DMS 273 treated with DMSO at 0.1 percent for 48 hours (cell line): ENCODE measurements at places on chromosomes 2 and 18.
A peak's percentile ranks its signal among the peaks of the same experiment; 100 is the strongest.

- no peak for DNase-seq
These were observed 373.5 kb downstream of the SUCLG1 start for GRCh38 chr2:84085562-84085961.

DNA sequence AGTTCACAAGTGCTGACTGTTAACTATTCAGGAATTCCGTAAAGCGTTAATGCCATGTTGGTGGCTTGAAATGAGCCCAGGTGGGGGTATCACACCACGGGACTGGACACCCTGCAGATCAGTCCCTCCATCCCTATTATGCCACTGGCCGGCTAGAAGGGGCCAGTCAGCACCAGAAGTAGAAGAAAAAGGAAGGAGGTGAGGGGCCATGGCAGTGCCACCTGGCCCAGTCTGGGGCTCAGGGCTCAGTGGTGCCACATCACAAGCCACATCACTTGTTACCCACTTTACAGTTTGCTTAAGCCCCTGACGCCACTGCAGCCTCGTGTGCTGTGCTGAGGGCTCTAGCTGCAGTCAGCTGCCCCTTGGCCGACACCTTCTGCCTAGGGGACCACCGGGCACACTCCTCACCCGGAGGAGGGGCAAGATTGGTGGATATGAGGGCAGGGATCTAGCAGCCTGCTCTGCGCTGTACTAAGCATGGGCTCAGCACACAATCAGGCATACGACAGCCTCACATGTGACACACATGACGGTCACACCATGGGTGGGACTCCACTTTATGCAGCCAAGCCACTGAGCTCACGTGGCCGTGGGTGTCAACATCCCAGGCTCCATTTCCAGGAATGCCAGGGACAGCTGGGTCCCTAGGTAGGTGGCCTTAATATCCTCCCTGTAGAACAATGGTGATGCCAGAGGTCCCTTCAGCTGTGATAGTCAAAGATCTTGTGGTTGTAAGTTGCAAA lies 3.6 kb downstream of the LIMS2 start:
- no peak for DNase-seq

- peak; percentile 51 for DNase-seq
These were observed 1.5 kb upstream of the EPHA4 start for GRCh38 chr2:221573430-221574230.

DNA sequence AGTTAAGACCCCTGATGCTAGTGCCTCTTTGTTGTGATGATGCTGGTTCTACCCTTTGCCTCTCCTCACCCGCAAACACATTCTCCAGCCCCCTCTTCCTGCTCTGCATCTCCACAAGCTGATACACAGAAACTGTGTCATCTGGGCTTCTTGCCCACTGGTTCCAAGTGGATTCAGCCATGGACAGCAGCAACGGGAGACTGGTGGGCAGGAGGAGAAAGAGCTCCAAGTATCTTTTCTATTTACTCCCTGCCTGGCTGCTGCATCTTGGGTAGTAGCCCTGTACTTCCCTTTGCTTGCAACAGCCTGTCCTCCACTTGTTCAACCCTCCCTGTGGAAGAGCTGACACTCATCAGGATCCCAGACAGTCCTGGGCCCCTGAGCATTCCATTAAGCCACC lies 655.1 kb upstream of the RAB6C start:
- DNase-seq, result no peak

DNA sequence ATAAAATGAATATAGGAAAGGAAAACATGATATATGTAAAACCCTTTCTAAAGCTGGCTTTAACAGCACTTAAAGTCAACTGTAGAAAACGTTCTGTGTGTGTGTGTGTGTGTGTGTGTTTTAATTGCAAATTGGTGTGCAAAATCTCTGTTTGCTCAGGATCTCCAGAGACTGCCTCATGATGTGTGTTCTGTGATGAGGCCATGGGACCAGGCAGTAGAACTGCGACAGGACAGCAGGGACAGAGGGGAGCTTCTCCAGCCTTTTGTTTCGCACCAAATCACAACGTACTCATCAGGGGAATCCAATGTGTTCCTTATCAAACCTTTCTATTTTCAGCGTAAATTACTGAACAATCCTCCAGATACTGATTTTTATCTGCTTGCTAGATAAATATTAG lies 66.7 kb downstream of the NXPH2 start:
- no peak for DNase-seq
